Lung (tissue), 17 donors: ENCODE measurements at places on chromosomes 1 and 21.

GRCh38 chr21:18153063-18153462 lies 91.6 kb upstream of the CHODL start:
- peak; percentile 6 for DNase-seq

DNA sequence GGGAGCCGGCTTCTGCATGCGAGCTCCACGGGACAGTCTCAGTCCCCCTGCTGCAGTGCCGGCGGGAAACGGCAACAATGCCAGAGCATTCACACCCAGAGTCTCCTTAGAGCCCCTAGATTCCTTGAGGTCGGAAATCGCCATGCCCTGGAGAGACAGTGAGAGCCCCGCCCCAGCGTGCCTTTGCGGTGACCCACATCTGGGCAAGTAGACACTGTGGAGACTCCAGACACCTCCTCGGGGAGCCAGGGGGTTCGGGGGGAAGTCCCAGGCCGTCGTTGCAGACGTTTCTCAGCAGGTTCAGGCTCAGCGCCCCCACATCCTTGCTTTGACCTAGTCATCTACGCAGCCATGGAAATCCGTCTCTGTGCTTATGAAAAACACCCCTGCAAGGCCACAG lies 81.3 kb upstream of the ARHGEF16 start:
- DNase-seq, result no peak

GRCh38 chr1:15088281-15088971 lies 65.1 kb upstream of the TMEM51 start:
- DNase-seq, result peak; percentile 72

DNA sequence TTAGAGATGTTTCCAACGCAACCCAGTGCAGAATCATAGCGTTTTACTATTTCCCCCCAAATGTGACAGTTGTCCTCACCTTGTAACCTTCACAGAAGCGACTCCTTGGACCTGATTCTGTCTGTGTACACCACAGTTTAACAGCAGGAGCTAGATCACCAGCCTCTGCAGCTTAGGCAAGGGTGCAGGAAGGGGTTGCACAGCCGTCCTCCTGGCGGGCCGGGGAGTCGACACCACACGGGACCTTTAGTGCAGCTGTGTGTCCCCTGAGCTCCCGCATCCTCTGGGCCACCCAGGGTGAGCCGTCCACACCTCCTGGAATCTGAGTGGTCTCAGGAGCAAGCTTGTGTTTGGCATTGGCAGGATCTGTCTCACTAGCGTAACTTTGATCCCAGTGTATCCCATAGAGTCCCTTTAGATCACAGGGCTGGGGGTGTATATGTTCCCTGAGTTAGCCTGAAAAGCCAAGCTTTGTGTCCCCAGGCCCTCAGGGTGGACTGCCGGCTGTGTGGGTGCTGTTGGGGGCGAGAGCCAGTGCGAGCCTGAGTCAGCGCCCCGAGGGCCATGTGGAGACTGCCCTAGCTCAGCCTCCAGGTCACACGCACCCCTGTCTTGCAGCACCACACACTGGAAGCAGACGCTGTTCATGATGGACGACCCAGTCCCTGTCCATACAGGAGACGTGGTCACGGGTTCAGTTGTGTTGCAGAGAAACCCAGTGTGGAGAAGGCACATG lies 27.5 kb downstream of the PRMT2 start:
- no peak for DNase-seq

DNA sequence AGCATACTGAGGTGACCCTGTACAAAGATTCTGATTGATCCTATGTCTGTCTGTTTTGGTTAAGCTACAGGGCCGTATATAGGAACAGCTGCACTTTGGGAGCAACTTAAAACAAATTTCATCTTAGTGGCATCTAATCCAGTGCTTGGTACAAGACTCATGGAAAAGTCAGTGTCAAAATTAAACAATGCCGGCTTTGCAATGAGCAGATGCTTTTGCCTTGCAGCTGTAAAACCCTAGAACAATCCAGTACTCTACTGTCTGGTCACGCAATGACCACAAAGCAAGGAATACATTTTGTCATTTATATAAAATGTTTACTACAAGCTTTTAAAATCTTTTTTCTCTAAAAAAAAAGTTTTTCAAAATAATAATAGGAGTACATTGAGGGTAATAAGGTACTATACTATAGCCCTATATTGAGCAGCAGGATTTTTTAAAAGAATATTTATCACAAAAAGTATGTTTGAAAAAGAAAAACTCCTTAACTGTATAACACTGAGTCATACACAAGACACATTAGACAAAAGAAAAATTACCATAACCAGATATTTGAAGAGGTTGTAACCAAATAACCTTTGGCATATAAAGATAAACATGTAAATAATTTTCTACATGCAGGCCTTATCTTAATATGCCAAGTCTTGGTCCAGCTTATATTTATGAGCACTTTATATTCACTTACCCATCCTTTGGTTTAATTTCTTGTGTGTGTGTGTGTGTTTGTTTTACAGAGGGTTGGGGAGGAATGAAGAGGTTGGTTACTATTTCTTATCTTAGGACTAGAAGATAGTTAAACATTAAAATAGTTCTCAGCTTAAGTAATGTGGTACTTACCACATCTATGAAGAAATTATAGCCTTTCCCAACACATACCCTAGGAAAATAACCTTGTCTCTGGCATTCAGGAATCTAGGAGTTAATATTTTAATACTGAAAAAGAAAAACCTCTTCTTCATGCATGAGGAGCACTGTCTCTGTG lies 262.3 kb downstream of the FAF1 start:
- DNase-seq, result no peak

DNA sequence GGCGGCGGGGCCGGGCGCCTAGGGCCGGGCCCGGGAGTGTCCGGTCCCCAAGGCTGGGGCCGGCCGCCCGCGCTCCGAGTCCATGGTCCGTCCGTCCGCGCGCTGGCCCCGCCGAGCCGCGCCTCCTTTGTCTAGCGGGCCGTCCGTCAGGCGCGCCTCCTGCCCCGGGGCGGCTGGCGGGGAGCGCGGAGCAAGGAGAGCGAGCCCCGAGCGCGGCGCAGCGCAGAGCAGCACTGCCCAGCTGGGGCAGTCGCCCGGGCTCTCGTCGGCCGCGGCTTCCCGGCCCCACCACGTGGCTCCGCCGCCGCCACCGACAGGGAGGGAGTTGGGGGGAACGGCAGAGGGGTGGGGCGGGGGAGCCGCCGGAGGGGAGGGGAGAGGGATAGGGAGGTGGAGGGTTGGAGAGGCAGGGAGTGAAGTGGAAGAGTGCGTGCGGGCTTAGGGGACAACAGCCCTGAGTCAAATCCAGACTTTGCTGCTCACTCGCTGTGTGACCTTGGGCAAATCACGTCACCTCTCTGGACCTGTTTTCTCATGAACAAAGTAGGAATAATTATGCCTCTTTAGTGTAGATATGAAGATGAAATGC lies at the start of gene NKAIN1:
TSS of gene NKAIN1 (minus strand) at position 235 of the 589 bp plus-strand sequence. CDS start 340 bp downstream, outside the sequence.
- peak; percentile 35 for DNase-seq

GRCh38 chr1:183723571-183723970 lies 70.5 kb upstream of the APOBEC4 start:
- no peak for DNase-seq

- DNase-seq, result no peak
Measured at GRCh38 chr1:114022877-114023276, 43.6 kb downstream of the OLFML3 start.

- DNase-seq, result peak; percentile 25
Measured at GRCh38 chr1:99737016-99737415, 29.4 kb downstream of the FRRS1 start.

- peak; percentile 76 for DNase-seq
Measured at GRCh38 chr21:41460578-41461527, 34.8 kb downstream of the MX1 start.

DNA sequence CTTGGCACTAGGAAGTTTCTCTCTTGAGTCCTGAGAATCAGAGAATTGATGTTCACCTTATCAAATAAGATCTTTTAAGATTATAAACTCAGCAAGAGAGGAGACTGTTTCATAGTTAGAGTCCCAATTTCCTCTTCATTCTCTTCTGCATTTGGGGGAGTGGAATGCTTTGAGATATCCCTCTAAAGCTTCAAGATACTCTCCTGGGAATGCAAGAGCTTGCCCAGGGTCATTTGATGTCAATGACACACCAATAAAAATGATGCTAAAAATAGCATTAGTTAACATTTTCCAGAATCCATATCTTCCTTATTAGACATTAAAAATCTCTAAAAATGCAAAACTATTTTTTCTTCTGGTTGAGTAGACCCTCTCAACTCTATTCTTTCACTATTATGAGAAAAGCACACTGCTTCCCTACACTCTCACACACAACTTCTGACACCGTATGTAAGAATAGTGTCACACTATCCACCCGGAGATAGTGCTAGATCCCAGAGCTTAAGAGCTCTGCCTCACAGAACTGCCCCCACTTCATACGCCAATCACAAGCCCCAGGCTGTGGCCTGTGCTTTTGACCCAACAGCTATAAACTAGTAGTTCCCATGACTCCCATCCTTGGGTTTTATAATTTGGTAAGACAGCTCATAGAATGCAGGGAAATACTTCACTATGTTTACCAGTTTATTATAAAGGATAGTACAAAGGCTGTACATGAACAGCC lies 399.9 kb upstream of the RUNX1 start:
- no peak for DNase-seq

GRCh38 chr1:118084400-118084799 lies 100.6 kb downstream of the SPAG17 start:
- no peak for DNase-seq

GRCh38 chr1:118223426-118223825 lies 38.4 kb upstream of the SPAG17 start:
- peak; percentile 37 for DNase-seq

DNA sequence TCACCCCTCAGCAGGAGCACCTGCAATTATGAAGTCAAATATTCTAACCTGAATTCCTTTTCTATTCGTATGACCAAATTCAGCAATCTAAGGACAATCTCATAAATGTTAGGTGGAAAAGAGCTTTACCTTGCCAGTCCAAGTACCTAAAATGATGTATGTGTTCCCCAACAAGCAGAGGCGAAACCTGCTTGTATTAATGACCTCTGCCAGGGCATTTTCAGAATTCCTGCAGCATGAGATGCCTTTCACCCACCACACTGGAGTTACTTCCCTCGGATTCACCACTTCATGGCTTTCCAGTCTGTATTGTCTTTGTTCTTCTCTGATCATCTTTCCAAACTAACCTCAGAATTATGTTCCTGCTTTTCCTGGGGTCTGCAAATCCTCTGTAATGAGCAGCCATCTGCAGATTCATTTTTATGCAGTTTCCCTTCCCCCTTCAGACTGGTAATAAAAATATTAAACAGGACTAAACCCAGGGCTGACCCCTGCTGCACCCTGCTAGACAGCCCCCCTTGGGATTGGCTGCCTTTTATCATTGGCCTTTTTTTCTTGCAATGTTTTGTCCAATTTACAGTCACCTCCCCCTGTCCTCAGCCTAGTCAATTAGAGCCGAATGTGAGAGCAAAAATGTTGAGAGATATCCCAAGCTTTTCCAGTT lies 26.6 kb upstream of the CASQ2 start:
- no peak for DNase-seq

GRCh38 chr1:7007902-7008301 lies 222.6 kb downstream of the CAMTA1 start:
- no peak for DNase-seq

- no peak for DNase-seq
Measured at GRCh38 chr1:228210076-228210651, 2.3 kb downstream of the OBSCN start.

- DNase-seq, result no peak
Measured at GRCh38 chr1:192439373-192440025, 122.7 kb downstream of the RGS21 start.

GRCh38 chr21:41422546-41423304 lies 3.3 kb upstream of the MX1 start:
- DNase-seq, result no peak

- no peak for DNase-seq
Measured at GRCh38 chr1:17023102-17023501, 11.4 kb upstream of the ATP13A2 start.

- DNase-seq, result no peak
Measured at GRCh38 chr1:46699666-46700065, 19.2 kb downstream of the EFCAB14 start.

GRCh38 chr1:230072296-230072695 lies 5.3 kb downstream of the GALNT2 start:
- no peak for DNase-seq

DNA sequence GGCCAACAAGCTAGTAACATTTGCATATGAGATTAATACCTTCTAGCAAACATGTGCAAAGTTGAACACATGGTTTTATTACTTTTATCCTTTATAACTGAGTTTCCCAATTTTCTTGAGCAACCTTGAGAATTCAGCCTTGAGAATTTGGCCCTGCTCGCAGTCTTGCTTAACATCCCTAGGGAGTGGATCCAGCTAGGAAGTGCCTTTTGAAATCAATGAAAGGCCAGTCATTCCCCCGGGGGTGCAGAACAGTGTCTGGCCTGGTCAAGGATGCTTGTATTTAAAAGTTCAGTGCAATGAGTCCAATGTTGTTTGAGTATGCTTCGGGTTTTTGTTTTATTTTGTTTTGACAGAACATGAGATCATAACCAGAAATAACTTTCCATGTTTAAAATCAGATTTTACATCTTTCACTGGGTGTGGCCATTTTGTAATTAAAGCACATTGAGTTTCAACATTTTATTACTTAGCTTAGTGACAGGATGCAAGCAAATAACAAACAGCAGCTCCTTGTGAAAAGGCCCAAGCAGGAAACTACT lies 16.7 kb downstream of the PALMD start:
- DNase-seq, result peak; percentile 77

- no peak for DNase-seq
Measured at GRCh38 chr1:153742411-153743142, 14.7 kb downstream of the INTS3 start.

DNA sequence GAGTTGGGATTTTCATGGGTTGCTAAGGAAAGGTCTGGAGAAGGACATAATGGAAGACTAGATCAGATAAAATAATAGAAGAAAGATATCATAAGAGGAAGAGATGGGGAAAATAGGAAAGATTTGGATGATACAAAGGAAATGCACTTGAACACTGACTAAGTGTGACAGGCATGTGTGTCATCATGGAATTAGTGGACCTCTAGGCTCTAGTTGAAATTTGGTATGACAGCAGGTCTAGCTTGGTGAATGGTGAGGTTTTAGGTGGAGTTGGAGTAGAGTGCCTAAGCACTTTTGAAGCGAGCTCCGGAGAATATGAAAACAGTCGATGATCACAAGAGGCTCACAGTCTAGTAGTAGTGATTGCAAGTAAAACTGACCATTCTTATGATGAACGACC lies 73.0 kb upstream of the PTGS2 start:
- no peak for DNase-seq

- no peak for DNase-seq
Measured at GRCh38 chr1:25657883-25658760, 41.5 kb downstream of the MAN1C1 start.

DNA sequence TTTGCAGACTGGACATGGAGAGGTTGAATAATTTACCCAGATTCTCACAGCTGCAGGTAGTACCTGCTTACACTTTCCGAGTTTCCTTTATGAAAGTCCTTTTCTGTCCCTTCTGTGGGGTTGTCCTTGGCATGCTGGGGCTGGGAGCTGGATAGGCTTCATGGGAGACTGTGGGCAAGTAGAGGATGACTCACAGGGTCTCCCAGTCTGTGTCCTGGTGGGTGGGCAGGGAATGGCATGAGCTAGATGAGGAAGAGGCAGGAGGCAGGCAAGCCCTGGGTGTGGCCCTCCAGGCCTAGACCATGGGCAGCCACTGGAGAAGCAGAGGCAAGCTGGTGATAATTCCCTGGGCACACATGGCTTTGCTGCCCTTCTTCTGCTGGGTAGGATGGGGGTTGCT lies 80.6 kb downstream of the NAV1 start:
- no peak for DNase-seq

- peak; percentile 92 for DNase-seq
Measured at GRCh38 chr1:68213843-68214242, 18.5 kb downstream of the WLS start.
